ENCODE measurements at places on chromosomes 2 and 18.

- DNase-seq = no peak
Observed at GRCh38 chr2:176516051-176516602, 246.9 kb downstream of the MTX2 start.

DNA sequence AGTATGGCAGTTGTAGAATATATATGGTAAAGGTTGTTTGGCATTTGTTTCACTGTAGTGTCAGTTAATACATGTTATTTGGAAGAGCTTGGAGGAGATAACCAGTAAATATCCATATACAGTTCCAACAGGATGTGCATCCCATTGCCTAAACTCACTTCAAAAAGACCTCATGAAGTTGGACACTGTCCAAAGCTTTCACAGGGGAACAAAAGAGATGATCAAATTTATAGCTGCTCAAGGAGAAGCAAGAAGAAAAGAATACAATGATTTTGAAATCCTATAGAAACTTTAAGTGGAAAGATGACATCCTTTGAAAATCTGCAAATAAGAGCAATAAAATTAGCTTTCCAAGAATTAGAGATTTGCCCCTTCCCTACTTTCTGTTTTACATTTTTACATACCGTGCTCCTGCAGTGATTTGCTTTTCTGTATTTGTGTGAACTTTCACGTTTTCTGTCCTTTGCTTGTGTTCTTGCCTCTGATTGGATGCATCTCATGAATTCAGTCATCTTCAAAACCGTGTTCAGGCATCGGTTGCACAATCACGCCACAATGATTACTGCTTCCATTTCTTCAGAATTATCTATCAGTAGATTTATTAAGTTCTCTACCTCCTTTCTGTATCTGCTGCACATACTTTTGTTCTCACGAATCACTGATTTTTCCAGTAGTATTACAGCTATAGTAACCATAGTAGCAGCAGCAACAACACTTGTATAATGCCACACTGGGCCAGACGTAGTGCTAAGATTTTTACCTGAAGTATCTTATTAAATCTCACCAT lies 83.8 kb downstream of the PARD3B start:
- no peak for DNase-seq

- no peak for DNase-seq
Observed at GRCh38 chr2:191612496-191612895, 65.4 kb upstream of the NABP1 start.

GRCh38 chr2:200679535-200679934 lies 93.7 kb downstream of the AOX1 start:
- DNase-seq = no peak

DNA sequence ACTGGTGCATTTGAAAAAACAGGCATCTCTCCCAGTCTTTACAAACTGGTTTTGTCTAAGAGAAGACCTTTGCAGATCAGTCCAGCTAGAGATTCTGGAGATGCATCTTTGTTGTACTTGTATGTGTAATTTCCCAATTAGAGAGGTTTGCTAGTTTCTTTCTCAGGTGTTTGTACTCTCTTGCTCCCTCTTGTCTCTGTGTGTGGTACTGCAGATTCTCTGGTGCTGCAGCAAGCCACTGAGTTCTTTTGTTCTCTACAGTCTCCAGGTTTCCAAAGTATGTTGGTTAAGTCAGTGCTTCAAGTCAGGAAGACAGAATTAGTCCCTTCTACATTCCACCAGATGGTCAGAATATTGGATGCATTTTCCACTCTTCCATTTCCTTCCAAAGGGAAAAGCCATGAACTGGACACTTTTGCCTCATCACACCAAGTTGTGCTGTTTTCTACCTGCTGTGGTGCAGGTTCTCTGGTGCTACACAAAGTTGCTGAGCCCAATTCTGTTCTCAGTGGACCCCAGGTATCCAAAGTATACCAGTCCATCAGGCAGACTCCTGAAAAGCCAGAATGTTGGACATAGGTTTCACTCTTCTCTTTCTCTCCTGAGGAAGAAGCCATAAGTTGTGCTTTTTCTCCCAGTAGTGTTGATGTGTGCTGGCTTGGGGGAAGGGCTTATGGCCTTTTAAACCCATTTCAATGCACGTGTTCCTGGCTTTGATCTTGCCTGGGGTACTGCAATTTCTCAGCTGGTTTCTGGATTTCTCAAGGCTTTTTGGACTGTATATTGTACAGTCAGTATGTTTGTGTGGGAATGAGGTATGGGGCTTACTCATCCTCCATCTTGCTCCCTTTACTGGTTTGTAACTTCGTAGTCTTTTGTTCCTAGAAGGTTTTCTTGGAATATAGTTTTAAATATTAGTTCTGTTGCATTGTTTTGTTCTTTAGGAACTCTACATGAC lies 29.8 kb downstream of the EPC2 start:
- DNase-seq = no peak

DNA sequence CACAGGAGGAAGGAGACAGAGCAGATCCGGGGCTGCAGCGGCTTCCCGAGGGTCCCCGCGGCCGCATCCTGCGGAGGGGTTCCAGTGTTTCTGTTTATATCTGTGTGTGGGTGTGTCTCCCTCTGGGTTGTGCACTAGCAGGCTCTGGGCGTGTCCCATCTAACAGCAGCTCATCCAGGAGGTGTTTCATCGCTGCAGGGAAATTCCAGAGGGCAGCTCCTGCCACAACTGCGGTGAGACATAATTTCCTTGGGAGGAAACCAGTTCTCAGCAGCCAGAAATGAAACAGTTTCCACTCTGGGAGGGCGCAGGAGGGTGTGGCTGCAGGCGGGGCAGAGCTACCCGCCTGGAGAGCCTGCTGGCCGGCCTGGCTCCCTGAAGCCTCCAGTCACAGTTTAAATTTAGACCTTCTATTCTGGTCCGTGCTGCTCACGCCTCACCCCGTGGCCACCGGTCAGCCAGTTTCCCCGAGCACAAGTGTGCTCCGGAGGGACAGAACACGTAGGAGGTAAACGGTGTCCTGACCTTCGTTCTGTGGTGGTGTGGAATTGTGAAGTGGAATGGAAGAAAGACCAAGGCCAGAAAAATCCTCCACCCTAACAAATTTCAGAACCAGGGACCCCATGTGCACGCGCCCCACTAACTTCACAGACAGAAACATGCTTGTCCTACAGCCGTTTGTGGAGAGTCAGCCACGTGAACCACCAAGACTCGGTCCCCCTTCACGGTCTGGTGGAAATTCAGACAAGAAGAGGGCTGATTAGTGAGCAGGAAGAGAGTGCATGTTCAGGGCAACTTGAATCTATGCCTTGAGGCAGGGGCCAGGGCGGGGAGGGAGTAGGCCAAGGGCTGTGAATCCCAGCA lies 50.2 kb downstream of the TEX44 start:
- no peak for DNase-seq

DNA sequence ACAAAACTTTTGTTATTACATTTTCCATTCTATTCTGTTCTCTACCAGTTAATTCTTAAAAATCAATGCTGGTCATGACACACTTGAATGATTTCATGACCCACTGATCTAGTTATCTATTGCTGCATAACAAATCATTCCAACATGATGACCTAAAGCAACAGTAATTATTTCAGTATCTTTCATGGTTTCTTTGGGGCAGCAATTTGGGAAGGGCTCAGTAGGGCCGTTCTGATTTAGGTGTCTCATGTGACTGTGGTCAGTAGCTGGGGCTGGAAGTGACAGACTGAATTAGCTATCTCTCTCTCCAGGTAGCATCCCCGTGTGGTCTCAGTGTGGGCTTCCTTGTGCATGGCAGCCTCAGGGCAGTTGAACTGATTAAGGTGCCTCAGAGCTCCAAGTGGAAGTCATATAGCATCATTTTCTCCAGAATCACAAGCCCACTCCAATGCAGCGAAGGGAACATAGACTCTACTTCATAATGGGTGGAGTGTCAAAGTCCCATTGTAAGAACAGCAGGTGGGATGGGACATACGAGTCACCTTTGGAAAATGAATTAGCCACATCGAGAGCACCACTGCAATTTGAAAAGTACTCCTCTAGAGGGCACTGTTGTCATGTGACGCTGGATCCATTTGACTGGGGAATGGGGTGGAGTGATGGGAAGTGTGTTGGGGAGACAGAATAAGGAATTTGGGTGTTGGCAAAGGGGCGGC lies 39.1 kb upstream of the FAM136A start:
- DNase-seq = no peak

All from activated naive CD4-positive, alpha-beta T cell (primary cell).